ENCODE measurements at places on chromosomes 6 and 20. TPM values are rescaled to one million over a fixed set of nuclear protein-coding genes. Genes with fewer than 3 reads are reported as not detected.

SLA2 gene
- 0.01 TPM for polyA plus RNA-seq

SLC13A3 gene
- 4.5 TPM for polyA plus RNA-seq

NKAIN2 gene
- polyA plus RNA-seq, result not detected

MCHR2 gene
- not detected for polyA plus RNA-seq

- H3K36me3 ChIP-seq, result no peaks in the 10 kb centered on the region
- H3K27ac ChIP-seq, result no peak overlapping the region
- no peak overlapping the region for H3K4me3 ChIP-seq
- DNase-seq, result no peak
- no peaks in the 10 kb centered on the region for H3K27me3 ChIP-seq
- peaks cover 10% of the 10 kb centered on the region for H3K4me1 ChIP-seq
Measured at GRCh38 chr6:105569706-105570105, 166.8 kb upstream of the PREP start.

GRCh38 chr6:29816030-29816429, 11.6 kb upstream of the HLA-G start:
- DNase-seq, result peak; percentile 36
- H3K4me3 ChIP-seq, result no peak overlapping the region
- H3K4me1 ChIP-seq, result peaks cover 4% of the 10 kb centered on the region
- no peaks in the 10 kb centered on the region for H3K36me3 ChIP-seq

GRCh38 chr6:44132476-44132875, 5.1 kb downstream of the TMEM63B start:
- H3K36me3 ChIP-seq, result peaks cover 25% of the 10 kb centered on the region
- H3K4me3 ChIP-seq, result no peak overlapping the region
